ENCODE measurements at places on chromosomes 4 and X.
A peak's percentile ranks its signal among the peaks of the same experiment; 100 is the strongest.

- no peak for DNase-seq
Measured at GRCh38 chr4:88112856-88113255, 45.6 kb downstream of the ABCG2 start.

DNA sequence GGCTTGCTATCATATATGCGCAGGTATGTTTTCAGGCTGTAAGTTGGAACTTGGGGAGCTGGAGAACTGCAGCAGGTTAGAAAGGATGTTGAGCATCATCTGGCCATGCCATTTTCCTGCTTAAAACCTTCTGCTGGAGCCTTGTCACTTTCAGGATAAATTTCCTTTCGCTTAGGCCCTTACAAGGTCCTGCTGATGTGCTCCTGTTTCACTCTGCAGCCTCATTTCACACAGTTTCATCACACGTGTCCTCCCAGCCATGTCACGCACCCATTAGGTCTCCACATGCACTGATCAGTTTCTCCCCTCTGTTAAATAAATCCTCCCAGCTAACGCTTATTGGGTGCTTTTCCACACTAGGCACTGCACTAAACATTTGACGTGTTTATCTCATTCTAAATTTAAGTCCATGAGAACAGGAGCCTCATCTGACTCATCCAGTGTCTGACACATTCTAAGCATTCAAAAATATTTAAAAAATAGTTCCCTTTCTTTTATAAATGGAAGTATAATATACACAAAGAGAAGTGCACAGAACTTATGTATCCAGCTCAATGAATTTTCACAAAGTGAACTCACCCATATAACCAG, 14.5 kb downstream of the SOD3 start:
- no peak for DNase-seq

- no peak for DNase-seq
Measured at GRCh38 chrX:96611619-96612362, 72.9 kb upstream of the DIAPH2 start.

GRCh38 chr4:188195389-188195985, 56.2 kb downstream of the TRIML1 start:
- no peak for DNase-seq

- peak; percentile 35 for DNase-seq
Measured at GRCh38 chrX:109485470-109486340, 3.8 kb upstream of the GUCY2F start.

DNA sequence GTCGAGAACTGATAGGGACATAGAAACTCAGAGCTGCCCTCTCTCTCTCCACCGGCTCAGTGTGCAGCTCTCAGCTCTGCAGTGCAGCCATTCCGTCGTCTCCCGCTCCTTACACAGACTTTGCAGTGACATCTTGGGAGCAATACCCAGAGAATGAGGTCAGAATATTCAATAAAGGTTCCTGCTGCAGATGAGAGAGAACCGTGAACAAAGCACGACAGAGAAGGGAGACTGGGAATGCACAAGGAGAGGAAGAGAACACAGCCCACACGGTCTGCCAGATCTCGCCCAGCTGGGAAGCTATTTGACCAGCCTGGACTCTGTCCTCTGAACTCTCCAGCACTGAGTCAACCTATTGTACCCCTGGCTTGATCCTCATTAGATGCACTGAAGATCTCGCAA, 118.0 kb upstream of the PPARGC1A start:
- peak; percentile 48 for DNase-seq

- no peak for DNase-seq
Measured at GRCh38 chr4:85488416-85488815, 13.5 kb downstream of the ARHGAP24 start.

- DNase-seq: no peak
Measured at GRCh38 chrX:47231167-47231566, 1.6 kb upstream of the USP11 start.
